ENCODE measurements at places on chromosomes 1 and 21.

DNA sequence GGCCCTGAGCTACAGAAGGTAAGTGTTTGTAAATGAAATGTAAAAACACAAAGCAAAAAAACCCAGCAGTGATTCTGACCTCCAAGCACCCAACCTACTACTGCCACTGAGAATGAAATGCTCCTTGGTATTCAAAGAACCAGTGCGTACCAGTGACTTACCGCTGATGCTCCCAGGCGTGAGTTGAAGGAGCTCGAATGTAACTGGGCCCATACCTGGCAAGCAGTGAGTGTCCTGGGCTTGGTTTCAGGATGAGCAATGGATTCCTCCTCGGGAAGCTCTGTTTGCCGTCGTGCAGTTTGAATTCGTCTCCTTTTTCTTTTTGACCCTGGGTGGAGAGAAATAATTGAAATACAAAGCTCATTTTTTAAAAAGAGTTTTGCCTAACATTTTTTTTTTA is 121.9 kb downstream of the ATG4C start:
- DNase-seq, result no peak

DNA sequence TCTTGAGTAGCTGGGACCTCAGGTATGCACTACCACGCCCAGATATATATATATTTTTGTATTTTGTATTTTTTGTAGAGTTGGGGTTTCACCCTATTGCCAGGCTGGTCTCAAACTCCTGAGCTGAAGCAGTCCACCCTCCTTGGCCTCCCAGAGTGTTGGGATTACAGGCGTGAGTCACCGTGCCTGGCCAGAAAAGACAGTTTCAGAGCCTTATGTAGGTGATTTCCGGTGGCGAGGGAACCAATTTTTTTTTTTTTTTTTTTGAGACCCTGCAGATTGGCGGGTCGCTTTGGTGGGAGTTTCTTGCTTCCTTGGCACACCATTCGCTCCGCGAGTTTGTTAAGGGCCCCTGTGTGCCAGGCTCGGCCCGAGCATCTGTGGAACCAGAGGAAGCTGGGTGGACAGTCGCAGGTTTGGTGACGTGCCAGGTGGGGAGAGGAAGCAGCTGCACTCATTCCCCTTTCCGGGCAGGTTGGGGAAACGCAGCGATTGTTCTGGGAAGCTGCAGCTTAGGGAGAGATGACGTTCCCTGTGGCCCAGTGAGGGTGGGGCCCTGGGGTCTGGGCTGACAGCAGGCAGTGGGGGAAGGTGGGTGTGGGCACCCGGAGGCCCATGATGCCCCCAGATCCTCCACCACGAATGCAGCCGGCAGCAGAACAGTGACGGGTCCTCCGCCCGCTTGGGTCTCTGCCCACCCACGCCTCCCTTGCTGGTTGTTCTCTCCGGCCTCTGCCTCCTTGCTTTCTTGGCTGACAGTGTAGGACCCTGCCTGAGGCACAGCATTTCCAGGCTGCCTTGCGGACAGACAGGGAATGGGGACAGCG is 25.1 kb downstream of the SPSB1 start:
- DNase-seq, result peak; percentile 14

GRCh38 chr1:159958719-159959380 is 4.8 kb upstream of the SLAMF9 start:
- no peak for DNase-seq

- no peak for DNase-seq
Measured at GRCh38 chr1:42422737-42423136, 33.1 kb downstream of the ZMYND12 start.

DNA sequence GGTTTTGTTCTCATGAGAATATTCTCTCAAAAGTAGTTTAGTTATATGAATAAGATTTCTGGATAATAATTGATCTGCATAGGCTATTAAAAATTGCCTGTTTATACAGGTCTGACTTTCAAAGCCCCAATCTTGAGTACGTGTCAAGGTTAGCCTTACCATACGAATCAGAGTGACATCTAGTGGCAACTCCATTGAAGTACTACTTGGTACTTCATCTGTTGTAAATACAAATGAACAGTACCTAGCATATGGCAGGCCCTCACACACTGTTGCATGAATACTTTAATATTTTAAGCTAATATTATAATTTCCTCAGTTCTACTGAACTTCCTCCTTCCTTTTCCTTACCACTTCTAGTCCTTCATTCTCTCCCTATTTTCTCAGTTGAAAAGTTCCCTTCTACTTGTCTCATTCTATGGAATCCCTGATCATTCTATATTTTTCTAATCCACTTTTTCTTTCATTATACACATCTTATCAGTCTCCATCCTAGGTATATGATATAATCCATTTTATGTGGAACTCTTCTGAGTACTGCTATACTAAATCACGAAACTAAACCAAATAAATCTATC is 101.2 kb downstream of the AKT3 start:
- no peak for DNase-seq

DNA sequence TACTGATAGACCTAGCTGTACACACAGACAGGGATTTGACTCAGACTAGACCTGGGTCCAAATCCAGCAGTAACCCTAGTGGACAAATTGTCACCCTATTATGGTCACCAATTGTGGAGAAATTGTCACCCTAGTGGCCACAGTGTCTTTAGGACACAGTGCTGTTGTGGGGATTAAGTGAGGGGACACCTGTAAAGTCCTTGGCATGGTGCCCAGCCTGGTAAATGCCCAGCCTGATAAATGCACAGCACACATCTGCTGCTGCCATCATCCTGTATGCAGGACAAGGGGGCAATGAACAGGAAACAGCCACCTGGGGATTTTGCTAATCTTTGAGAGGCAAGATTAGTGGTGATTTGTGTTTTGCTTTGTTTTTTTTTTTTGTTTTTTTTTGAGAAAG is 2.3 kb downstream of the TMEM61 start:
- DNase-seq, result no peak

- DNase-seq, result no peak
Measured at GRCh38 chr1:175591083-175591743, 152.2 kb downstream of the TNR start.

GRCh38 chr1:24855474-24855873 is 74.6 kb downstream of the RUNX3 start:
- no peak for DNase-seq

DNA sequence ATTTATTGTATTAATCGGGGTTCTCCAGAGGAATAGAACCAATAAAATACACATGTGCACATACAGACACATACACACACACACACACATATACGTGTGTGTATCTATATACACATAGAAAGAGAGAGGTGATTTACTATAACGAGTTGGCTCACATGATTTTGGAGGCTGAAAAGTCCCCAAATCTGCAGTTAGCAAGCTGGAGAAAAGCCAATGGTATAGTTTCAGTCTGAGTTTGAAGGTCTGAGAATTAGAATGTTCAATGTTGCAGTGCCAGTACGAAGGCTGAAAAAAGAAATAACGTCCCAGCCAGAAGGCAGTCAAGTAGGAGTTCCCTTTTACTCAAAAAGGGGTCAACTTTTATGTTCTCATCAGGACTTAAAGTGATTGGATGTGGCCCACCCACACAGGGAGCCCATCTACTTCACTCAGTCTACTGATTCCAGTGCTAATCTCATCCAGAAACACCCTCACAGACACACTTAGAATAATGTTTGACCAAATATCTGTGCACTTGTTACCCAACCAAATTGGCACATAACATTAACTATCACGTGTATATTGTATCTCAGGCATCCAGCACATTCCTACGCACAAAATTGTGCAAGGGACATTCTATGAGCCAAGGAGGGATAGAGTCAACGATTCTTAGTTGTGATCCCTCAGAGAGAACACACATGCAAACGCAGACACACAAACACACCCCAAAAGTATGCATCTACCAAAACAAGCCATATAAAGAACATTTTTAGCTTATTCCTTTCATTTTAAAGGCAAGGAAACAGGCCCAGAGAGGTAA is 195.5 kb upstream of the DUSP10 start:
- DNase-seq, result no peak

DNA sequence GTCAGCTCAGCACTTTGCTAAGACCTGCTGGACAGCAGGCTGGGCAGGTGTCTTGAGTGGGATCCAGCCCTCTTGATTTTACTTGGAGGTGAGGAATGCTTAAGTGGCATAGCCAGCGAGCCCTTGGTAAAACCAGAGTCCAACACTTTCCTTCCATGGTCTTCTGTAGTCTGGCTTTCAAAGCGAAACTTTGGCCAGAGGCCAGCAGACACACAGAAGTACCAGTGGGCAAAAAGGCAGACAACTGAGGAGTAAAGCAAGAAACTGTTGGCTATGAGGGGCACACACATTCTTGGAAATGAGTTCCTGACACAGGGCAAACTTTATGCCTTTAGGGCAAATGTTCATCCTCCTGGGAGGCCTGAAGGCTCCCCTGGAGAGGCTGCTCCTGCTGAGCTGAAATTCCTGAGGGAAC is 281.0 kb upstream of the POU3F1 start:
- no peak for DNase-seq
